ENCODE measurements at places on chromosomes 2 and 18. TPM values are rescaled to one million over a fixed set of nuclear protein-coding genes. Genes with fewer than 3 reads are reported as not detected.

SERPINB10 gene
- polyA plus RNA-seq, result 0.26 TPM

DIPK1C gene
- 0.53 TPM for polyA plus RNA-seq

TMEM198 gene
- polyA plus RNA-seq, result 2.5 TPM

ASB18 gene
- 0.09 TPM for polyA plus RNA-seq

- no peak for DNase-seq
These were observed 55.9 kb downstream of the FAM178B start for GRCh38 chr2:96930351-96931010.

Data from left renal pelvis (tissue), 4 donors.